GM23248 (cell line): ENCODE measurements at places on chromosomes 5 and 9.
A peak's percentile ranks its signal among the peaks of the same experiment; 100 is the strongest.

DNA sequence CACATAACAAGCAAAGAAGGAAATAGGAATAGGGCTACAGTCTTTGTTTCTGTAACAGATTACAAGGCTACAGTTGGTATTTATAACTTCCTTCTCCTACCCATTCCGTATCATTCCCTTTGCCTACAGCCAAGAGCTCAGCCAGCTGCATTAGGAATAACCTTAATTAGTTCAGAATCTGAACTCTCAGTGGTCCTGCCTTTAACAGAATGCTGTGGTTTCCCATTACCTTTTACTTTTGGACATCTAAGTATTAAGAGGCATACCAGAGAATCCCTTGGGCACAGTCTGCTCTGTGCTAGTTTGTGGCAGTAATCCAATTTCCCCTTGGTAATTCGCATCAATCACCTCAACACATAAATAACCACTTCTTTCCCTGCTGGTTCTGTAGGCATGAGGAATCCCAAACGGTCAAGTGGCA is 44.2 kb downstream of the PKD2L2 start:
- DNase-seq: peak; percentile 10

DNA sequence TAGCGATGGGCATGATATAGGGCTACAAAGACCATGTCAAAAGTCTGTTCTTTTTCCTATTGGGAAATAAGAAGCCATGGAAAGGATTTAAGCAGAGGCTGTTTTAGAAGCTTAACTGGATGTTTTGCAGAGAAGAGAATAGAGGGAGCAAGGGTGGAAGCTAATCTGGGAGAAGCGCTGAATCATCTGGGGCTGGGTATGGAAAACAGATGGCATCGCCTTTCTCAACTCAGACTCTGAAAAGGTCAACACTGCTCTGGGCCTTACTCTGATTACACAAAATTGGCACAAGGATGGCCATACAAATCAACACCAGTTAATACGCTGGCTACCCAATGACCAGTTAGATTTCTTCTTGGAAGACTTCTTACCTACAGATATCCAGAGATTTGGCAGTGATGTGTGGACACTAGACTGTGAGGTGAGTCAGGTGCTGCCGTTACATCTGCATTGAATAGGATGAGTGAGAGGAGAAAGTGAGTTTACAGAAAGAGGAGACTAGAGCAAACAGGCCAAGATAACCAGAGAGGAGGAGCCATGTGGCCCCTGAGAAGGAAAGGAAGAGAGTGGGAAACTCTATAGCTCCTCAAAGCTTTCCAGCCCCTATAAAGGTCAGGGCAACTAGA is 6.2 kb upstream of the TCERG1 start:
- peak; percentile 50 for DNase-seq

GRCh38 chr5:45057564-45057963 is 248.8 kb downstream of the MRPS30 start:
- DNase-seq: no peak

DNA sequence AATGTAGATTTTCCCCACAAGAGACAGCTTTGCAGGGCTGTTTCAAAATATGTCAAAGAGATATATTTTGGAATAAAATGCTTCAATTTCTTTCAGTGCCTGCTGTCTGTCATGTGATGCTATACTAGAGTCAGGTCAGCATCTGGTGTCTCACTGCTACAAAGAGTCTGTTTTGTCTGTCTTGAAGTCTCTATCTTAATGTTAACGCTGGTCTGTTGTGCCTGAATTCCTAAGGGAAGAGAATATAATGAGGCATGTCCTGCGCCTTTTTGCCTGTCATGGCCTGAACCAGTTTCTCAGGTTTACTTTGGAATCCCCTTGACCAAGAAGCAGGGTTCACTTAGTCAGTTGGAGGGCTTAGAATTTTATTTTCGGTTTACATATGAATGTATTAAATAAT is 176.4 kb downstream of the PDZD2 start:
- no peak for DNase-seq

GRCh38 chr9:70466976-70467561 is 52.6 kb upstream of the KLF9 start:
- peak; percentile 96 for DNase-seq

DNA sequence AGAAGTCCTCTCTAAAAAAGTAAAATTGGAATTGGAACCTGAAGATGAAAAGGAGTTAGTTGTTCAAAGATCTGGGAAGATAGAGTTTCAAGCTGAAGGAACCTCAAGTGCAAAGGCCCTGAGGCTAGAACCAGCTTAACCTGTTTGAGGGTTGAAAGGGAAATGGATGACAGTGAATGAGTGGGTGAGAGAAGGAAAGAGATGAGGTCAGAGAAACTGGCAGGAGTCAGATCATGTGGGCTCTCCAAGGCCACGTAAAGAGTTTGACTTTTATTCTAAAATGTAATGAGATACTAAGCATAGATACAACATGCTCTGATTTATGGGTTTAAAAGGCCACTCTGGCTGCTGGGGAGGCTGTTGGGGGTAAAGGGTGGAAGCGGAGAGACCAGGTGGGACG is 2.5 kb upstream of the RAD23B start:
- peak; percentile 69 for DNase-seq

- DNase-seq: no peak
Observed at GRCh38 chr5:109990723-109991359, 301.1 kb downstream of the MAN2A1 start.

DNA sequence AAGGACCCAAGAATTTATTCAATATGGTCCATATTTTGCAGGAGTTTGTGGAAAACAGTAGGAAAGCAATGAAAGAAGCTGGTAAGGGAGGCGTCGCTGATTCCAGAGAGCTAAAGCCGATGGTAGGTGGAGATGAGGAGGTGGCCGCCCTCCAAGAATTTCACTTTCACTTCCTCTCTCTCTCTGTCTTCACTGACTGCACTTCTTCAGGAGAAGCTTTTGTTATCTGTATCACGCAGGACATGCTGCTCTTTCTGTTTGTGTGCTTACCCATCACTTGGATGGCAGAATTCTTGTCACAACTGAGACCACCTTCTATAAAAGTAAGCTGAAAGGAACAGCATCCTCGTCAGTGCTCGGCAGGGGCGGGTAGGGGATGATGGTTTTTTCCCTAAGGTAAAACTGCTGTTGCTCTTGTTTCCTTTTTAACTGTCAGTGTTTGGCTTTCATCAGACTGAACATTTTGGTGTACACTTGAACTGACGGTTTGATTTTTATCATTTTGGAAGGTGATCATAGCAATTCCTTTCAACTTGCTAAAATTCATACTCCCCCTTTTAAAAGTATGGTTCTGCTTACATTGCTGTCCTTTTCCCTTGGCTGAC is 62.4 kb upstream of the FSD1L start:
- DNase-seq: no peak

DNA sequence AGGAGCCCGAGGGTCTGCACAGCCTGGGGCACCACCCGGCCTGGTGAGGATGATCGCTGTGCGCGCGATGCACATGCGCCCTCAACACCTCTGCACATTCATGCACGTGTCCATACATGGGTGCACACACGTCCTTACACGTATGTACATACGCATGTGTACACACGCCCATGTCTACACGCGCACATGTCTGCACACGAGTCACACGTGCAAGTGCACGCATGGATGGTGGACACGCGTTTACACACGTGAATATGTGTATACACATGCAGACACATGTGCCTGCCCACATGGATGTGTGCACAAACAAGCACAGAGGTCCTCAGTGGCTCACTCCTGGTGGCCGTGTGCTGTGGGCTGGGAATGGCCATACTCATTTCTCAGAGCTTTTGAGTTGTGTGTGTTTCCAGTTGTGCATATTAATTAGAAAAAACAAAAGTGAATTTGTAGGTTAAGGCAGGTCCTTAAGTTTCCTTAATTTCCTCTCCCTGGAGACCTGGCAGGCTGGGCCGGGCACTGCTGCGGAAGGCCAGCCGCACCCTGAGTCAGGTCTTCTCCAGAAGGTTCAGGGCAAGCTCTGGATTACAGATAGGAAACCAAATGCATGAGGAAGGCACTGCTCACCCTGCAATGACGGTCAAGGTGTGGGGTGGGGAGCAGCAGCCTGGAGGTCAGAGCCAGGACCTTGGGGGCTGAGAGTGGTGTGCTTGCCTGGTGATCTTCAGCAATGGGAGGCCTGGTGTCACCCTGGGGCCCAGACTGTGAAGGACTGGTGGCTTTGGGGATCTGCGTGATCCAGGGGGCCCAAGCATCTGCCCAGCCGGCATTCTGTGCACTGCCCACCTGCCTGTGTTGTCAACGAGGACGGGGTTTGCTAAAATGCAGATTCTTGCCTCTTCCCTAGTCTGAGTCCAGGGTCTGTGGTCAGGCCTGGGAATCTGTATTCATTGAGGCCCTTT is 1.3 kb upstream of the RNU6ATAC start:
- peak; percentile 75 for DNase-seq

DNA sequence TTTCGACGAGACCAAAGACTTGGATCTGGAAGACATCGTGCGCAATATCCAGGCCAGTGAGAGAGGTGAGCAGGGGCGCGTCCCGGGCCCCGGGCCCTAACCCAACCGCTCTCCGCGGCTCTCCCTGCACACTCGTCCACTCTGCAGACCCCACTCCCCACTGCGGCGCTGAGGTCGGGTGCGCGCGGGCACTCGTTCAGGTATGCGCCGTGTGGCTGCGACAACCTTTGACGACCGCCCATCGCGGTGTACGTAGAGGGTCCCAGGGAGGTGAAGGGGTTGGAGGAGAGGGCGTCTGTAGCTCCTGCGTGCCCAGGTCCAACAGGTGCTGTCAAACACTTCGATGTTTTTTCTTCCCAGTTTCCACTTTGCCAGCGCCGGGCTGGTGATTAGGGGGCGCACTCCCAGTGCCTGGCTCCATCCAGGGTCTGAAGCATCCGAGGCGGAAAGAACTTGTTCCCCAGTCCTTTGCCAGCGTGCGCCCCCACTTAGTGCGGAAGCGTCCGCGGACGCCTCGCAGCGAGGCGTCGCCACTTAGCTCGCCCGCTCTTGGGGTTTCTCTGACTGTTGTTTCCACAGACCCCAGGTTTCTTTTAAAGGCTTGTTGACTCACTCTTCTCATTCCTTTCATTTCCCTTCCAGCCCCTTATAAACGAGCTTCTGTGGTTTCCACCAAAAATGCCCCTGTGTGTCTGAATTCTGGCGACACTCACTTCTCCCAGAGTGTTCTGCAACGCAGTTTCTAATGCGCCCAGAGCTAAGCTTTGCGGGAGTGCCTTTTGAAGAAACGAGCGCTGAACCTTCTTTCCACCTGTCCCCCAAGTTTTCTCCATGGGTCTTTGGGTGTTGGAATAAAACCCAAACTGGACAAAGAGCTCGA is 1.6 kb downstream of the NPR3 start:
- DNase-seq: peak; percentile 64

DNA sequence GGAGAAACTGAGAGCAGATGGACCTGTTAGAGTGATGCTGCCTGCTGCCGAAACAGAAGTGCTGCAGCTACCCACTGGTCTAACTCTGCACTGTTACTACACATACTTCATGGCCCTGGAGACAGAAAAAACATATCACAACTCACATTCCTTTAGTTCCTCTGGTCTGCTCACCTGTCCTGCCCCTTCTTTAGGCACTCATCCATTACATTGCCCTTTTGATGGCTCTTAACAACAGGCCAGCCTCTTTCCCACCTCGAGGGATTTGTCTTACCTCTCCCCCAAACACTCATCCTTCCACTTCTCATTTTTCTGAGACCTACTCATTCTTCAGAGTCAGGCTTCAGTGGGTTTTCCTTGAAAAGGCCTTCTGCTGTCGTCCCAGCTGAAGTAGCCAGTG is 49.2 kb downstream of the KCTD16 start:
- no peak for DNase-seq

- DNase-seq: peak; percentile 48
Observed at GRCh38 chr9:129640086-129640870, 1.7 kb downstream of the ASB6 start.

GRCh38 chr9:89361816-89362646 is 43.7 kb downstream of the SECISBP2 start:
- DNase-seq: no peak

- peak; percentile 94 for DNase-seq
Observed at GRCh38 chr5:91162534-91163381, 220.4 kb downstream of the ARRDC3 start.

- DNase-seq: peak; percentile 73
Observed at GRCh38 chr9:90925581-90926257, 124.1 kb downstream of the SYK start.

- DNase-seq: no peak
Observed at GRCh38 chr5:4128994-4129393, 533.4 kb downstream of the IRX1 start.

GRCh38 chr5:116340799-116341198 is 233.8 kb downstream of the SEMA6A start:
- DNase-seq: no peak

DNA sequence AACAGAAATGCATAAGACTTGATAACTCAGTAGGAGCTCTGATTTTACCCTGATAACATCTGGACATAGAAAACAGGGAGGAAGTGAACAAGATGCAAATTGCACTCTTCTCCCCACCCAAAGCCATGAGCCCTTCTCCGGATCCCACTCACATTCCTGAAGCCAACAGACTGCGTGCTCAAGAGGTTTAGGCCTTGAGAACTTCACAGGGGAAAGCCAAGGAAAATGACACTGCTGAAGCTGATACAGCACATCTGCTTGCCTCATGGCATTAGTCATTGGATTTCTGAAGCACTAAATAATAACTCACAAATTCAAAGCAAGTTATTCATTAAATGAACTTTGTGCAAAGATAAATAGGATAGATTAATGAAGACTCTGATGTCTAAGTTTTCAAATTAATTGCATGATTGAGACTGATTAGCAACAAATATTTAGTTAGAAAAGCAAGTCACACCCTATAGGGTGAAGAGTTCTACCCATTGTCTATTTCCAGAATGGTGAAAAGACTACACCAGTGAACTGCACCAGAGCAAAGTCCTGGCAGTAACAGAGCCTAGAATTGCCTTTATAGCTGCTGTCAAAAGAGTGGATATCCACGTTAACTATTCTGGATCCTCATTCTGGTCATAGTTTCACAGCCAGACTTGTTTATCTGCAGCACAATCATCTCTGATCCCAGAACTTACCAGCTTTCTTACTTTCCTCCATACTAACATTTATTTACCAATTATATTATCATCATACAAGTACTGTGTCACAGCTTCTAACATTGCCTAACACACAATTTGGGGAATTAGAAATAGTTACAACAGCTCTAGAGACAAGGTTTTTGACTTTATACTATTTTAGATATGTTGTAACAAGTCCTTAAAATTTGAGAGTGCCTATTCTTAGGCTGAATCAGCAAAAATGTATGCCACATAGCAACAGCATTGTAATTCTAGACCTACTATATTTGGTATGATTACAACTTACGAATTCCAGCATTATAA is 432.1 kb upstream of the RGMB start:
- DNase-seq: peak; percentile 96

- peak; percentile 99 for DNase-seq
Observed at GRCh38 chr5:118553662-118554061, 434.7 kb downstream of the DTWD2 start.
